ENCODE measurements at places on chromosomes 1 and 21. TPM values are rescaled to one million over a fixed set of nuclear protein-coding genes. Genes with fewer than 3 reads are reported as not detected.

DNA sequence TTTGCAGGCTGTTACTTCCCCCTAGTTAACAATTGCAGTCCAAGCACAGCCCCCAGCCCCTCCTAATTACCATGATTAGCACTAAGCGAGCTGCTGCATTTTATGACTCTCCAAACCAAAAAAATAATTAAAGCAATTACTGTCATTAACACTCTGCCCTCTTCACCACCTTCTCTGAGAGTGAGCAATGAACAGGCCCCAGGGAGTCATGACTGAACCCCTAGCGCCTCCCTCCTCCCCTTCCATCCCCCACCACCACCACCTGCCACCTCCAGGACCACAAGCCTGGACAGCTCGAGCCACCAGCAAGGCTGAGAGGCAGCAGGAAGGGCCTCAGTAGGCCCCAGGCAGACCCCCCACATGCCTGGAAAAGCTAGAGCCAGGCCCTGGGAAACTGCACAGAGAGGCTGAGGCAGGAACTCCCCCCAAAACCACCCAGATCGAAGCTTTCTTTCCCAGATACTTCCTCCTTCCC is 35.5 kb upstream of the ZC3H12A start:
- no peak for DNase-seq

- no peak for DNase-seq
Observed at GRCh38 chr1:71766748-71767147, 515.6 kb downstream of the NEGR1 start.

DNA sequence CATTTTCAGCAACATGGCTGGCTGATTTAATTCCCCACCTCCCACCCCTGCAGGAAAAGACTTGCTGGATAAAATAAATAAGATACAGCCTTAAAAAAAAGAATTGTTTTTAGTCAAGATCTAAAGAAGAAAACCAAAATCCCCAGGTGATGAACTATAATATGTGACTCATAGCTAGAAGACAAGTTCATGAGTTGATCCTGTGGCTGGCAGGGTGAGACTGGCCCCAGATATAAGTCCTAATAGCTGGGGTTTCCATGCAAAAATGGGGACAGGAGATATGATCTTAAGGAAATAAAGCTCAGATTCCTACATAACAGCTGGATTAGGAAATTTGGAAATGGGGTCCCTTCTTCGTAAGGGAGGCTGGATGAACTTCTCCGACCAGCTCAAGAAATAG is 21.9 kb upstream of the RGSL1 start:
- DNase-seq = no peak

DNA sequence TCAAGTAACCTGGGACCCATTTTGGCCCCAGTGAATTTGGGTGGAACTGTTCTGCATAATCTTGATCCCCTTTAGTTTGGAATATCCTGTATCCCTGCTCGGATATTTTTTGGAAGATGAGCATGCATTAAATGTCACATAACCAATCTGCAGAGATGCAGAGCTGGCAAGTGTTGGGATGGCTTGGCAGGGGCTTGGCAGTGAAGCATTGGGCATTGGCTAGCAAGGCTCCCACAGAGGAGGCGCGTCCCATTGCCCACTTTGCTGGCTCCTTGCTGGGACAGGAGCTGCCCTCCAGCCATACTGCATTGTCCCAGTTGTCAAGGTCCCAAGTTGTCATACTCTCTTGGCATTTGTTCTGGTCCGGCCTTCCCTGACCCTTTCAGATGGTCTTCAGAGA is 29.9 kb downstream of the LAMC2 start:
- DNase-seq = no peak

- DNase-seq = no peak
Observed at GRCh38 chr21:18265944-18266343, 21.3 kb downstream of the CHODL start.

GRCh38 chr1:68976916-68977610 is 480.2 kb upstream of the DEPDC1 start:
- DNase-seq = no peak

DNA sequence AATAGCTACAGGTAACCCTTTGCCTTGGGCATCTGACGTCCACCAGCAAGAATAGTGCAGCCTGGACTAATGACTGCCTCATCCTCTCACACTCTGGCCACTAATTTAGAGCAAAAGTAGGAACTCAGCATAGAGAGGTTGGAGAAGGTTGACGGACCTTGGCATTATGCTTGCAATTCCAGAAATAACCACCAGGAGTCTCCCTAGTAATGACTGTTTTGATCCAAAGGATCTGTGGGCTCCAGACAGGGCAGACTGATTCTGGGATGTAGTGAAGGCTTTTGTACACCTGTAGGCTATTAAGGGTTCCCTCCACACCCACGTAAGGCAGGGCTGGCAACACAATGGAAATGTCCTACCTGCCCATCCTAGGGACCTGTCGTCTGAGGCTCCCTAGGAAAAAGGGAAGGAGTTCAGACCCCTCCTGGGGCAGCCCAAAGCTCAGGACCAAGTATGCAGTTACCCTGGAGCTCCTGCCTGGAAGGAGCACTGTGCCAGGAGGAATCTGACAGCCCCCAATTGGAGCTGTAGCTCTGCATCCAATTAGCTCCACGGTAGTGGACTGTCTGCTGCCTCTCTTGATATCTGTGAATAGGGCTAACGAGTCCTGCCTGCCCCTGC is 91.0 kb upstream of the TMEM51 start:
- DNase-seq = no peak

- no peak for DNase-seq
Observed at GRCh38 chr1:178066296-178066907, 27.5 kb upstream of the RASAL2 start.

- DNase-seq = peak; percentile 49
Observed at GRCh38 chr1:117814856-117815797, 114.3 kb downstream of the GDAP2 start.

- DNase-seq = no peak
Observed at GRCh38 chr1:178935610-178936009, 64.7 kb upstream of the ANGPTL1 start.

GRCh38 chr1:77316966-77317365 is 35.1 kb downstream of the AK5 start:
- no peak for DNase-seq

DNA sequence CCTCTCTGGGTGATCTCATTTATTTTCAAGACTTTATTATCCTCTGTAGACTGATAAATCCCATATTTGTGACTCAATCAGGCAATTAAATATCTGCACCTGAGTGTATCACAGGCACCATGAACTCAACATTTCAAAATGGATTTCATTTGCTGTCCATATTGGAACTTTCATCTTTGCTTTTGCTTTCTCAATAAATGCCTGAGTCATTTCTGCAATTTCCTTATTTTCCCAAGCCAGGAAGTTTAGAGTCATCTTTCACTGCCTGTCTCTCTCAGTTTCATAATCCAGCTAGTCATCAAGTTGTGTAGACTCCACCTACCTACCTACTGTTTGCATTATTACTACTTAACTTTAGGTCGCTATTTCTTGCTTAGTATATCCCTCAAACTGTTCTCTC is 540.9 kb downstream of the LMO4 start:
- DNase-seq = peak; percentile 80

GRCh38 chr1:10823000-10823401 is 26.6 kb upstream of the CASZ1 start:
- no peak for DNase-seq

GRCh38 chr1:98388441-98388840 is 273.1 kb upstream of the SNX7 start:
- peak; percentile 74 for DNase-seq

- DNase-seq = peak; percentile 19
Observed at GRCh38 chr1:15260418-15261154, 13.6 kb downstream of the FHAD1 start.

SUMO3 gene
- total RNA-seq = 72.8 TPM

OR2L3 gene
- total RNA-seq = not detected

KRTAP7-1 gene
- not detected for total RNA-seq

MYOC gene
- 0.10 TPM for total RNA-seq

AGPAT3 gene
- total RNA-seq = 179 TPM

VSIG8 gene
- not detected for total RNA-seq

S100A7A gene
- not detected for total RNA-seq

TBX15 gene
- 0.87 TPM for total RNA-seq
